ENCODE measurements at places on chromosomes 3 and 15.

DNA sequence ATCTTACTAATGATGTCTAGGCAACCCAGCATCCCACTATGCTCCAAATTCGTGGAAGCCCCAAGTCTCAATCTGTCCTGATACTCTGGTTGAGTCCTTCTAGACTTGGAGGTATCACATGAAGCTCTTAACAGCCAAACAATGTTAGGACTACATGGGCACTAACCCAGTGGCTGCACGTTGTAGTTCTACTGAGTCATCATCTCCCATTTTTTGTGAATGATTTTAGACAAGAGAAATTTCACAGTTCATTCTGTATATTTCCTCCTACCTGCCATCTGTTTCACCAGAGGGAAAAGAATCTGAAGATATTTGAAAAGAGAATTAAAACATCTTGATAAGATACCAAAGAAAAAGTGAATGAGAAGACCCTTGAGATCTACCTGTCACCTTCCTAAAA, 9.8 kb upstream of the WWTR1 start:
- no peak for DNase-seq

GRCh38 chr3:46998121-46998851, 18.8 kb downstream of the NBEAL2 start:
- DNase-seq, result no peak

DNA sequence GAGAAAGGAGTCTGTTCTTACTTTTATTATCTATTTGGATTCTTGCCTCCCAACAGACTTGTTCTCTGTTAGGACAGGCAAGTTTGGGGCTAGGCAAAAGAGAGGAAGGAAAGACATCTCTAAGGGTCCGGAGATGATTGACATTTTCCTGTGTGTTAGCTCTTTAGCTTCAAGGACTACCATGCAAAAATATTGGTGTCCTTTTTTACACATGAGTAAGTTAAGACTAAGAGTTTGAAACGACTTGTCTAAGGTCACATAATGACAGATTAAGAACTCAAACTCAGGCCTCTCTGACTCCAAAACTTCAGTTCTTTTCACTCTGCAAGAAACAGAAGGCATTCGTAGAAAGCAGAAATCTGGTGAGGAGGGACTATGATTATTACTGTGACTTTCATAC, 5.9 kb downstream of the LMCD1 start:
- no peak for DNase-seq

- DNase-seq, result no peak
These were observed 176.8 kb downstream of the ABHD5 start for GRCh38 chr3:43867436-43868072.

DNA sequence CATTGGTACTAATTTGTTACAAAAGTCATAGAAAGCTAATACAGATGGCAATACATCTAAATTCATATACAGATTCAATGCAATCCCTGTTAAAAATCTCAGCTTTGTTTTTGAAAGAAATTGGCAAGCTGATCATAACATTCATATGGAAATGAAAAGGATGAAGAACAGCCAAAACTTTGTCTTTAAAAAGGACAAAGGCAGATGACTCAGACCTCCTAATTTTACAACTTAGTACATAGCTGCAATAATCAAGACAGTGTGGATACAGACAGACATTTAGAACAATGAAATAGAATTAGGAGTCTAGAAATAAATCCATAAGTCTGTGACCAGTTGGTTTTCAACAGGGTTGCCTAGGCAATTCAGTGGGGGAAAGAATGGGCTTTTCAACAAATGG, 63.3 kb downstream of the AQP9 start:
- no peak for DNase-seq

GRCh38 chr15:39554746-39555387, 26.0 kb upstream of the THBS1 start:
- DNase-seq, result no peak

DNA sequence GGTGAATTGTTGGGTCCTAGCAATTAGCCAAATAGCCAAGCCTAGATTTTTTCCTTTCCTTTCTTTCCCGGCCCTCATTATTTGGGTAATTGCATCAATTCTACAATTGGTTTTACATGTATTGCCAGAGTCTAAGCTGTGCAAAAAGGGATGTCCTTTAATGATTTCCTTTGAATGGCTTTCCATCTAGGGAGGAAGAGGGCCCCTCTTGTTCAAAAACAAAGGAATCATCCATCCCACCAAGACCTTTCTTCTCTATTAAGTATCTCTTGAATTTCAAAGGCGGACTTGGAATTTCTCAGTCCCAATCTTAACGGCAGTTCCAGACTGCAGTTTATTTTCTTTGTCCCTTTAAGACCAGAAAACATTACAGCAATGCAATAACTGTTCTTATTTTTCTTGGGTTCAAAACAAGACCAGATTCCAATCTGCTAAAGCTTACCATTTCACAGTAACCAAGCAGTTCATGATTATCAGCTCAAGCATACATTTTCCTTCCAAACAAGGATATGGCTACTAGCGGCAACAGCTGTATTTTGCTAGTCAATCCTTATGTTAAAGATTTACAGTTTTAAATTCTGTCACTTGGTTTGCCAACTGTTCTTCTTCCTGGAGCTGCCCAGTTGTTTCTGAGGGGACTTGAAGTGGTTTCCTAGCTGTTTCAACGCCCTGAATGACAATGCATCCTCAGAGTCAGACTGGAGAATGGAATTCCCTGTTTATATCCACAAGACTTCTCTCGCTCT, 91.4 kb upstream of the LRIG1 start:
- no peak for DNase-seq

- DNase-seq, result no peak
These were observed at the start of gene MKRN2OS for GRCh38 chr3:12545473-12545791. TSS of gene MKRN2OS (minus strand) at chr3:12545499. CDS start at chr3:12545464, 35 bp downstream.

- DNase-seq, result no peak
These were observed 158.4 kb downstream of the FHIT start for GRCh38 chr3:61092870-61093269.

GRCh38 chr15:85616549-85617110, 178.1 kb downstream of the KLHL25 start:
- no peak for DNase-seq

DNA sequence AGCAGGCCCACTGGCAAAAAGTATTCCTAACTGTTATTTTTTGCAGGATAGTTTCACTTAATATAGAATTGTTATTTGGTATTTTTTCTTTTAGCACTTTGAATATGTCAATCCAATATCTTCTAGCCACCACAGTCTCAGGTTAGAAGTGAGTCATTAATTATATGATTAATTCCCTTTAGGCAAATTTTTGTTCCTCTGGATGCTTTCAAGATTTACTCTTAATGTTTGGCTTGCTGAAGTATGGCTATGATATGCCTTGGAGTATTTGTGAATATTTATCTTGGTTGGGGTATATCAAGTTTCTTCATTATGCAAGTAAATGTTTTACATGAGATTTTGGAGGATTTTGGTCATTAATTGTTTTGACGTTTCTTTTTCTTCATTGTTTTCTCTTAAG, 152.1 kb upstream of the ALCAM start:
- DNase-seq, result no peak

All from NCI-H1092 (cell line).